ENCODE measurements at places on chromosomes 12 and 14.

DNA sequence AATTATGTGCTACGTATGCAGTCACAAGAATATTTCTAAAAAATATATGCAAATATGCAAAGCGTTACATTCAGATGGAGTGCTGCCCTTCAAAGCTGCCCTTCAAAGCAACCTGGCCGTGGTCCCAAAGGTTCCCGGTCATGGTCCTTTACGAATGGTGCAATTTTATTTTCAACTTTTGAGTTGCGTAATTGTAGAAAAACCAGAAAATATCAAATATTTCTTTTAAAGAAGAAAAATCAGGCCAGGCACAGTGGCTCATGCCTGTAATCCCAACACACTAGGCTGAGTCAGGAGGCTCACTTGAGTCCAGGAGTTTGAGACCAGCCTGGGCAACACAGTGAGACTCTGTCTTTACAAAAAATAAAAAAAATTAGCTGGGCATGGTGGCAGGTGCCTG, 21.4 kb downstream of the CLSTN3 start:
- DNase-seq, result no peak

- no peak for DNase-seq
Measured at GRCh38 chr14:60166142-60166541, 944 bp upstream of the DHRS7 start.

DNA sequence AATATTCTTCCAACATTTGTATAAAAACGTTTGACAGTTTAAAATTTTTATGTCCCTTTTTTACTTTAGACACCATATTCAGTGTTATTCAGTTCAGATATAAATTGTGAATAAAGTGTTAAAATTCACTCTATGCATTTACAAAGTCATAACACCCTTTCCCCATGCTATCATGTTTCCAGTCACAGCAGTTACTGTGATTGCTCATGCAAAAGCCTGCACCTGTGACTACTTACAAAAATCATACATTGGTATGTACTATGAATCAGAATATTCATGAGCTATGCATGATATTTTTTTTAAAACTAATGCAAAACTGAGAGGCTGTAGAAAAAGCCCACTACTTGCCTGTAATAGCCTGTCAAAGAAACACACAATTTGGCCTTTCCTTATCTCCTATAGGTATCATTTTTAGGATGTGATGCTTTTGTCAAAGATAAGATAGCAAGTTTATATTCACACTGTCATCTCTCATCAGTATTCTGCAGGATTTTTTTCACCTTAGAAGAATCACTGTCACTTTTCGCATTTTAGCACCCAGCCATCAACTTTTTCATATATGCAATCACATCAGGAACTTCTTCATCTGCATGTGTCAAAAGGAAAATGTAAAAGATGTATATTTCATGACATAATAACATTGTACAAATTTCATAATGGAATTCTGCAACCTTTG, 443.2 kb downstream of the C12orf50 start:
- no peak for DNase-seq

- no peak for DNase-seq
Measured at GRCh38 chr12:34108405-34108803, 86.1 kb downstream of the ALG10 start.

DNA sequence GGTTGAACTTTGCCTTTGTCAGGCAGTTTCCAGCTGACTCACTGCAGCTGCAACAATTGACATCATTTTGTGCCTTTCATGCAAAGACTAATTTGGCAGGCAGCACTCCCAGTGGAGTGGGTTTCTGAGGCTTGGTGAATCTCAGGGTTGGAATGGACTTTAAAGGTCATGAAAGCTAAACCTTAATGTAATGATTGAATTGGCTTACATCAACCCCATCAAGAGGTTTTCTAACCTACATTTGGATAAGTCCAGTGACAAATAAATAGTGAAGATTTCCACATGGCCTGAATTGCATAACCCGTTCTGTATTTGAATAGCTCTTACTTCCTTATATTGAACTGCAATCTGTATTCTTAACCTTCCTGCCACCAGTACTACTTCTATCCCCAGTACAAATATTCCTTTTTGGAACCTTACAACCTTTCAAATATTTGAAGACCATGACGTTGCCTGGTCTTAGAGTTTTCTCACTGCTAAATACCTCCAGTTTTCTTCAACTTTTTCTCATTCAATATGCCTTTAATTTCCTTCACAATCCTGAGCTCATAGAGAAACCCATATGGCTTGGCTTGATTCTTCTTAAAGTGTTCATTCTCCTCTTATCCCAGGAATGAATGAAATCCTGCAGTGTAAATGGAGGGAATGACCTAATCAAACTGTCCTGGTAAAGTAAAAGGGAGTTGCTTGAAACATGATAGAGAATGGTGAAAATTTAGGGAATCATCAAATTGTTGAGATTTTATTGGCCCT, 168.1 kb upstream of the NOVA1 start:
- DNase-seq, result no peak

Measured in stimulated activated CD8-positive, alpha-beta memory T cell treated with anti-CD3 and anti-CD28 coated beads, Interleukin-7, amount 100 ng/mL, for 48 hours (primary cell).